ENCODE measurements at places on chromosomes 2 and 18. TPM values are rescaled to one million over a fixed set of nuclear protein-coding genes. Genes with fewer than 3 reads are reported as not detected.

MYOM1 gene
- total RNA-seq: 878 TPM

KCTD1 gene
- total RNA-seq: 10.1 TPM

UGT1A3 gene
- total RNA-seq: not detected

PRR30 gene
- total RNA-seq: not detected

NLRC4 gene
- total RNA-seq: 0.43 TPM

FBXO15 gene
- 0.51 TPM for total RNA-seq

CACNB4 gene
- 0.67 TPM for total RNA-seq

- no peak for DNase-seq
Measured at GRCh38 chr2:227821043-227821942, 7.7 kb downstream of the CCL20 start.

GRCh38 chr2:165002638-165003037, 47.3 kb upstream of the SLC38A11 start:
- no peak for DNase-seq

DNA sequence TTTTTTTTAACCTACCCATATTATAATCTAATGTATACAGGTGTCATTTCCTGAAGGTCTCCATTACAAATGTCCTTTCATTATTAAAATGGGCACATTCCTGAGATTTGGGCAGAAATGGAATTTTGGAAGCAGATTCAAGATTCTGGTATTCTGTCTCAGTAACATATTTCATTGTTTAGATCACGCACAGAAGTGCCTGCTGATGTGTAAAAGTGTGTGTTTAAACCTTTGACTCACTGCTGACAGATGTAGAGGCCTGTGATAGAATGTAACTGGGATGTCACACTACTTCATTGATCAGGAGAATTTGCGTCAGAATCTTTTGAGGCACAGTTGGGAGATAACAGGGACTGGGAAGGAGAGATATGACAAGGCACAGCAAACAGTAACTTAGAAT, 276.8 kb upstream of the EPAS1 start:
- DNase-seq: no peak

DNA sequence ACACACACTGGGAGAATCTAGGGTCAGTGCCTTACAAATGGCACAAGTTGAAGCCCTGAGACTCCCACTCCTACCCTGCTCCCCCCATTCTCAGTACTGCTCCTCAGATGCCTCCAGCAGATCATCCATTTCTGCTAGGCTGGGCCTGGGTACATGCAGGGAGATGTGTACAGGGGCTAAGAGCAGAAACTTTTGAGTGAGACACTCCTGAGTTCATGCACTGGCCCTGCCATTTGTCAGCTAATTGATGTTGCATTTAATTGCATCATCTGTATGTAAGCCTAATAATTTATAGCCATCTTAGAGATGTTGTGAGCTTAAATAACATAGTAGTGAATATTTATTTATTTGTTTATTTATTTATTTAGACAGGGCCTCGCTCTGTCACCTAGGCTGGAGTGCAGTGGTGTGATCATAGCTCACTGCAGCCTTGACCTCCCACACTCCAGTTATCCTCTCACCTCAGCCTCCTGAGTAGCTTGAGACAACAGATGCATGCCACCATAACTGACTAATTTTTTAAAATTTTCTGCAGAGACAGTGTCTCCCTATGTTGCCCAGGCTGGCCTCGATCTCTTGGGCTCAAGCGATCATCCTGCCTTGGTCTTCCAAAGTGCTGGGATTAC, 4.8 kb upstream of the CASP8 start:
- DNase-seq: no peak

- DNase-seq: no peak
Measured at GRCh38 chr2:241673797-241674725, 12.6 kb downstream of the DTYMK start.

DNA sequence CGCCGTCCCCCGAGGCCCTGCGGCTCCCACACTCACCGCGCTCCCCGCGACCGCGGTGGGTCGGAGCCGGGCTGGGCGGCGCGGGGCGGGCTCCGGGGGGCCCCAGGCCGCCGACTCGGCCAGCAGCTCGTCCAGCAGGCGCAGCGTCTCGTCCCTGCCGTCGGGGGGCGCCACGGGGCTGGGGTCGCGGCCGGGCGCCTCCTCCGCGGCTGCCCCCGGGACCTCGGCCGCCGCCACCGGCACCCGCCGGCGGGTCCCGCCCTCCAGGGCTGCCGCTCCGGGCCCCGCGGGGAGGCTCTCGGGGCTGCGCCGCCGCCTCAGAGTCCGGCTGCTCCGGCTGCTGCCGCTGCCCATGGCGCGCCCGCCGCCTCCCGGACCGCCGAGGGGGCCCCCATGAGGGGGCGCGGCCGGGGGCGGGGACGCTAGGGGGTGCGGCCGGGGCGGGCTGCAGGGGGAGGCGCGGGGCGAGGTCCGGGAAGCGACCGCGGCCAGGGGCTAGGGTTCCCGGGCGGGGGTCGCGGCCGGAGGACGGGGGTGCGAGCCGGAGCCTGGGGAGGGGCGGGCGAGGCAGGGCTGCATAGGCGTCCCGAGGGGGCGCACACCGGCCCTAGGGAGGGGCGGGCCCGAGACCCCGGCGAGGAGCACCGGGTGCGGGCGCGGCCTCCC, at the start of gene CYS1:
Gene CYS1, minus strand, starts transcription at position 542 of the 666 bp plus-strand sequence. Its CDS starts 188 bp downstream, at position 354.
- DNase-seq: no peak
